Putamen (tissue), 1 donor: ENCODE measurements at places on chromosomes 1 and 21.

DNA sequence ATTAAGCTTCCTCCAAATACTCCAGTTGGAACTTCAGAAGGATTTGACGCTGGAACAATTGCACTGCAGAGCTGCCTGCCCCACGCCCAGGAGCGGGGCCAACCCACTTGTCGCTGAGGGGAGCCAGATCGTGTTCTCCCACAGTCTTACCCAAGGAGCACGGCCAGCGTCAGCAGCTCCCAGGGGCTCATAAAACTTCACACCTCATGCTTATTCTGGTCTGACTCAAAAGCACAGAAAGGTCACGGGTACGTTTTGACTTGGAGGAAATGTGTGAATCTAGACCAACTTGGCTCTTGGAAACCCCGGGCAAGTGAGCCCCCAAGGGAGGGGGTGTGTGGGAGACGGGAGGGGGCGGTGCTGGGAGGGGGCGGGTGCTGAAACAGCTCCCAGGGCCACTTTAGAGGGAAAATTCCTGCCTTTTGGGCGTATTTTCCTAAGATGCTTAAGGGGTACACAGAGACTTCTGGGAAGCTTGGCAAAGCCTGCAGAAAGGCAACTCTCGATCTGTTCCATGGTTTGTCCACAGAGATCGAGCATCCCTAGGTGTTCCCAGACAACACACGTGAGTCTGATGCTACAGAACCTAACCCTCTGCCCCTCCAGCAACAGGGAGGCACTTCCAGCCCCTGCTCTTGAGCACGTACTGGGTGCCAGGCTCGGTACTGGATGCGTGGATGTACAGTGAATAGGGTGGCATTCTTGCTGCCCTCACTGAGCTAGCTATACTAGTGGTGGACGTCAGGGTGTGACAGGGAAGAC is 98.9 kb downstream of the DHRS3 start:
- no peak for DNase-seq

DNA sequence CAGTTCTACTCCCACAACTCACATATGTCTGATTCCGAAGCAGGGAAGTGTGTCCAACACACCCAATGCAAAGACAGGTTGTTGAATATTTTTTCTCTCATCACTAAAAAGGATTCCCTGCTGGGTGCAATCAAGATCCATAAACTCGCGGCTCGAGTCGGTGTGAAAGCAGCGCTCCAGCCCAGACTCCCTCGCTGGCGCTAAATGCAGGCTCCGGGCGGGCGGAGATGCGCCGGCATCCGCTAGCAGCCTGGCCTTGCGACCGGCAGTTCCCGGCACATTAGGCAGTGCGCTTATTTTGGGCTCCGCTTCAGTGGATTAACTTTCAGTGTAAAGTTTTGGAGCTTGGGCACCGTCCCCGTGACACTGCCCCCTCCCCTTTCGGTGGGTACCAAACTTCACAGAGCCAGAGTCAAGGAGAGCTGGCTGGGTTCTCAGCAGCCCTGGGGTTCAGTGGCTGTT is 87.7 kb upstream of the POU3F1 start:
- no peak for DNase-seq

DNA sequence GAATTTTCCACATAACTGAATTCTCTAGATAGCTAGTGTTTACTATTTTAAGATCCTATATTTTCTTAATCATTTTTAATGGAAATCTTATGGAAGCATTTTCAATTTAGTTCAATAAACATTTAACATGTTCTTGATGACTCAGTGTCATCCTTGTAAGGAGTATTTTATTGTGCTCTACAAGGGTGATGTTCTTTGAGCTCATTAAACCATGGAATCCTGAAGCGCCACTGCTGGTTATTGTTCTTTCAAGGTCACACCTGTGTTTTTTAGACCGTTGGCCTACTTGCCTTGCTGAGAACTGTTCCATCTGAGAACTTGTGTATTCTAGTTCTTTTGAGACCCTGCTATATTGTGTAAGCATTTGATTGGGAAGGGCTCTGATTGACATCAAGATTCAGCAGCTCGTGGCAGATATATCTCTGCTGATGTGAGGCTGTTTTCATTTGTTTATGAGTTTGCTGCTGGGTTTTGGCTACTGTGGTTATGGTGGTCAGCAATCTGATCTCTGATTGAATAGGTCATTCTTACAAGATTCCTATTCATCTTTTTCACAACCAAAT is 132.0 kb downstream of the GIPC2 start:
- no peak for DNase-seq

GRCh38 chr1:164651351-164651951 is 92.5 kb downstream of the PBX1 start:
- DNase-seq, result no peak

DNA sequence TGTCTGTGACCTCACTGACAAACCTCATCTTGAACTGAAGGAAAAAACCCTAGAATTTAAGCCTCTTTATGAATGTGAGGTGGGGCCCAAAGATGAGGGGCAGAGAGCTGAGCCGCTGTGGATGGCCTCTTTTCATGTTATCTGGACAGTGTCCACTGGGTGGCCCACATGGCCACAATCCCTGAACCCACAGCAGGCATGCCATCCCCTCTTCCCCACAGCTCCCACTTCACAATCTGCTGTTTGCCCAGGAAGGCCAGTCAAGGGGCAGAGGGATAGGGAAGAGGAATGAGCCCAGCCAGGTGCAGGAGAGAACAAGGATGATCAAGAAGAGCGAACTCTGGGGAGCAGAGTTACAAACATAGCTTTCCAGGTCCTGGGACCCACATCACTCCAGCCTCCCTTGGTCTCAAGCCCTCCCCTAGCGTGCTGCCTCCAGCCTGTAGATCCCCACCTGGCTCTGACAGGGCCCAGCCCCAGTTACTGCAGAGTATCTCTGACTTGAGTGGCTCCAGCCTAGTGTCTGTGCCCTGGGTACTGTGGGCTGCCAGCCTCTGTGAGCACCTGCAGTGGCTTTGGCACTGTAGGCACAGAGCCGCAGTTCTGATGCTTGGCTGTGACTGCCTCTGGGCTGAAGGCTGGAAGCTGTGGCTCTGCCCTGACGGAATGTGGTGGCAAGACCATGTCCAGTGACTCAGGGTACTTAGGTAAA is 1.9 kb upstream of the SLFNL1 start:
- no peak for DNase-seq

DNA sequence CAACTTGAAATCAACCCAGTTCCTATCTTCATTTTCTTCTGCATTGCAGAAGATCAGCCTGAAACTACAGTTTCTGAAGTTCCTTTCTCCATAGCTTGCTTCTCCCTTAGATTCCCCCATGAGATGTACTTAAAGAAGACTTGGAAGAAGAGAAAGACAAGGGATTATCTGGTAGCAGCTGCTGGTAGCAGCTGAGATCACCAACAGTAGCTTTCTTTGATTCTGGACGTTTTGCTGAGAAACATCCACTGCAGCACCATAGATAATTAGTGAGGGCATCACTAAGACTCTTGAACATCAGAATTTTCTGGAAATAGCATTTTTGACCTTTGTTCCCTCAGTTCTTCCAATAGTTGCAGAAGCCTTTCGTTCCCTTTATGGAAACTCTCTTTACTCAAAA is 465 bp upstream of the CFHR3 start:
- no peak for DNase-seq

DNA sequence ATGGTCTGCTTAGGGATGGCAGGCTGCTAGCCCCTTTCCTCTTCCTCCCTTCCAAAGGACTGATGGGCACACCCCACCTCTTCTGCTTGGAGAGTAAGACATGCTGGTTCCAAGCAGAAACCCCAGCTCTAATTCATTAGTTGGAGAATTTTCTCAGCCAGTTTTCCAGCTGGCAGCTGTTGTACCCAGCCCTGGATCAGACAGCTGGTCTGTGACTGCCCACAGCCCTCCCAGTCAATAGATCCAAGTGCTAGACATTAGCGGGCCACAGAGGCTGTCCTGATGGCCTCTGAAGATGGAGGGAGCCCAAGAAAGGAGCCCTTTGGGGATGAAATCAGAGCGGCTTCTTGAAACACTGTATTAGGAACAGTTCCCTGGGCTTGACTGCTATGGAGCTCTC is 35.8 kb downstream of the ACOT11 start:
- peak; percentile 22 for DNase-seq

- no peak for DNase-seq
Measured at GRCh38 chr1:226589008-226589733, 40.6 kb downstream of the STUM start.

- no peak for DNase-seq
Measured at GRCh38 chr1:52455686-52456085, 51.3 kb downstream of the PRPF38A start.

- no peak for DNase-seq
Measured at GRCh38 chr1:3738943-3739342, 13.3 kb upstream of the CCDC27 start.

DNA sequence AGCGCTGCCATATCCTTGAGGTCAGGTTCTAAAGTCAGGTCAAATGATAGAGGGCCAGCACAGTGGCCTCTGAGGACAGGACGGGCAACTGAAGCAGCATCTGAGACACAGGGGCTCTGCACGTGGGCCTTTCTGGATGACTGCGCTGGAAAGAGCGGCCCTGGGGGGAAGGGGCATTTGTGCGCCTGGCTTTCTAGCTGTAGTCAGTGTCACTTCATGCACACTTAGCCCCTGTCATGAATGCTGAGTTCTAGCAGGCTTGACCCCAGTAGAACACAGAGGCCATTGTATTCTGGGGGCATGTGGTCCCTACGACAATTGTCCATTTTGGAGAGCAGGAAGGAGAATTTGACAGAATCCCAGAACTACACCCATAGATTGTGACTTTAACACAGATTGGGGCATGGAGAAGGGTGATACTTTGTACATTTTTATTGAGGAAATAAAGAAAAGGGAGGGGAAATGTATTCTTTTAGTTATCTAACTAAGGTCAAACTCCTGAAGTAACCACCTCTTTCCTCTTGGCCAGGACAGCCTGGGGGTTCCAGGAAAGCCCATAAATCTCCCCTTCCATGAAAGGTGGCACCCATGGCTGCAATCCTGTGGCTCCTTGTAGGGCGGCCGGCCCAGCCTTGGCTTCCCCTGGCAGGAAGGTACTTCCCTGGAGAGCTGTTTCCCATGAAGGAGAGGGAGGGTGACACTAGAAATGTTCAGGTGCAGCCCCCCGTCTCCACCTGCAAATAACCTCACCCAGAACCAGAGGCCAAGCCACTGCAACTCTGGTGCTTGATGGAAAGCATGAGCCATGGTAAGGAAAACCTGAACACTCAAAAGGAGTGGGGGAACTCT is 34.4 kb downstream of the NTPCR start:
- DNase-seq, result peak; percentile 76

DNA sequence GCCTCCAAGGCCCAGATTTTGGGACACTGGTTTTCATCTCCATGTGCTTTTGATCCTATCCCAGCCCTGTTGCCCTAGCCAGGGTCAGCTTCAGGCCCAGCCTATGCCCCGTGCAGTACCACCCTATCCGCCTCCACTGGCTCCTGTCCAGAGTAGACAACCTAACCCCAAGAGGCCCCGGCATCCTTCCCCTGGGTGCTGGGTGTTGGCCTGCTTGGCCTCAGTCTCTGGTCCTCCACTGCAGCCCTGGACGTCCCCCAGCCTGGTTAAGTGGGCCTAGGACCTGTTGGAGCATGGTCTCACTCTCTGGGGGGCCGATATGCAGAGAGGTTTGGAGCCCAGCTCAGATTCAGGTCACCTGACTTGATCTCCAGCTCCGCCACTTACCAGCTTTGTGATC is 1.6 kb downstream of the CSF3R start:
- DNase-seq, result no peak

- no peak for DNase-seq
Measured at GRCh38 chr21:16741141-16741665, 771.6 kb upstream of the CXADR start.
